ENCODE measurements at places on chromosomes 7 and 10.
A peak's percentile ranks its signal among the peaks of the same experiment; 100 is the strongest.

GRCh38 chr10:12633776-12634620, 284.7 kb downstream of the CAMK1D start:
- no peak for DNase-seq

DNA sequence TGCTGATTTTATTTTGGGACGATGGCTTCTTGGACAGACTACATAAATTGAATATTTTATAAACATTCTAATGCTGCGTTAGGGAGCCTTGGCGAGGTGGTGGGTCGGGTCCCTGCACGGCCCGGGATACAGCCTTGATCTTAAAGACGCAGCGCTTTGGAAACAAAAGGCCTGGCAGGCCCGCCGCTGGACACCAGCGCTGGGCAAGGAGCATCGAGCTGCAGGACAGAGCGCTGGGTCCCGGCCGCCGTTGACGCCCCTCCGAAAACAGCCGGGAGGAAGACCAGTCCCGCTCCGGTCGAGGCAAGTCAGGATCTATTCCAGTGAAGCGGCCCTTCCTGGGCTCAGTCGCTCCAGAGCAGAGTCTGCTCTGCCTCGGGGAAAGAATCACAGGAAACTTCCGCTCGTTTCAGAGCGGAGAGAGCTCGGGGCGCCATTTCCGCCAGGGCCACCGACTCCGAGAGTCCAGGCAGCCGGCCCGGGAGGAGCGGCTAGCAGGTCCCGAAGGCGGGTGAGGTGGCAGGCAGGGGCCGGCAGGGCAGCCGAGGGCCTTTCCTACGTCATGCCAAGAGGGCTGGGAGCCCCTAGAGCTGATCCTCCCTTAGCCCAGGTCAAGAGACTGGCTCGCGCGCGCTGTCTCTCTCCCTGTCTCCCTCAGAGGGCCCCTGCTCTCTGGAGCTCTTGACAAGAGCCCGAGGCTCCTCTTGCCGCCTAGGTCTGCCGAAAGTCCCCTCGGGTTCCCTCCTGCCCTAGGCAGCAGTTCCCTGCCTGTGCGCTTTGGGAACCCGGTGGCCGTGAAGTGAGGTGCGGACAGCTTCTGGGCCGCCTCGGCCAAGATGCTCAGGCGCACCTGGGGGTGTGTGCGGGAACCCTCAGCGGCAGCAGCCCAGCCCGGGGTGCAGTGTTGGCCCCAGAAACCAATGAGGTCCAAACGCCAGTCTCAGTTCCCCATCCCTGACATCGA, 1.4 kb upstream of the DRGX start:
- DNase-seq, result no peak

GRCh38 chr10:5282137-5282536, 82.6 kb upstream of the UCN3 start:
- no peak for DNase-seq

DNA sequence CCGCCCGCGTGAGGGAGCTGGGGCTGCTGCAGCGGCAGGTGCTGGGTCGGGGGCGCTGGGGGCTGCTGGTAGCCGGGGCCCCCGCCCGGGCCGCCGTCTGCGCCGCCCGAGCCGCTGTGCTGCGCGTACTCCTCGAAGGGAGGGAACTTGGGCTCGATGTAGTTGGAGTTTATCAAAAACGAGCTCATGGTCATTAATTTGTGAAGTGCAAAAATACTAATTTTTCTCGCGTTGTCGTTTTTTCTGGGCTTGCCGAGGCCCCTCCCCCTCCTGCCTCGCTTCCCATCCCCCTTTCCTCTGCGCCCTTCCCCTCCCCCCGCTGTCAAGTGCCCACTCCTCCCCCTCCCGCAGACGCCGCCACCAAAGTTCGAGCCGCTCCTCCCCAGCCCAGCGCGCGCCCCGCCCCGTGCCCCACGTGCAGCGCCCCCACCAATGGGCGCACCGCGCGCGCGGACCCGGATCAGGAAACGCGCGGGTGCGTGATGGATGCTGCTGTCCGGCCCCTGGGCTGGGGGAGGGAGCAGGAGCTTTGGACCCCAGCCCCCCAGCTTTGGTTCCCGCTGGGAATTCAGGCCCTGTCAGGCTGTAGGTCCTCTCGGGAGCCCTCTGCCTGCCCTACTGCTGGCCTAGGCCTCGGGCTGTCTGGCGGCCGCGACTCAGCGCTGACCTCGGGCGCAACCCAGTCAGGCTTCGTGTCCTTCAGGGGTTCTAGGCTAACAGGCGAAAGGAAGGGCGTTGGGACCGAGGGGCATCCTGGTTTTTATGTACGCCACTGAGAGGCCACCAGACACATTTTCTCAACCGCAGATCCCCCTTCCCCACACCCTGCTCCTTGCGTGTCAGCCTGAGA, at the start of gene HOXA4:
Gene HOXA4 (minus strand): TSS at position 218 of the 850 bp plus-strand sequence. CDS start 24 bp downstream, at position 194.
- DNase-seq, result peak; percentile 64

DNA sequence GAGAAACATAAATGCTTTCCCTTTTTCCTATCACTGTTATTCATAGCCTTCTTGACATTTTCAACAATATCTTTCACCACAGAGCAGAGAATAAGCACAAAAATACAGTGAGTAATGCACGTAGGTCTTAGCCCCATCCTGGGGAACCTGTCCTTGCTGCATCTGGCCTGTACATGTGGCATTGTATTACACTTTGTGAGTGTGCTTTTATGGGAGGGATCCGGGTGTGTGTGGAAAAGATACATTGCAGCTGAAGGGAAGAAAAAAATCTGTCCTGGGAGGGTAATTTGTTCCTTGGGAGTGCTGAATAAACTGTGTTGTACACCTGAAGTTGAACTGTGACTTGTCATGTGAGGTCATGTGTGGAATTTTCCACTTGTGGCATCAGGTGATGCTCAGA, 422.7 kb upstream of the LRGUK start:
- no peak for DNase-seq

- DNase-seq, result no peak
Observed at GRCh38 chr10:117656385-117657367, 114.1 kb downstream of the EMX2 start.

DNA sequence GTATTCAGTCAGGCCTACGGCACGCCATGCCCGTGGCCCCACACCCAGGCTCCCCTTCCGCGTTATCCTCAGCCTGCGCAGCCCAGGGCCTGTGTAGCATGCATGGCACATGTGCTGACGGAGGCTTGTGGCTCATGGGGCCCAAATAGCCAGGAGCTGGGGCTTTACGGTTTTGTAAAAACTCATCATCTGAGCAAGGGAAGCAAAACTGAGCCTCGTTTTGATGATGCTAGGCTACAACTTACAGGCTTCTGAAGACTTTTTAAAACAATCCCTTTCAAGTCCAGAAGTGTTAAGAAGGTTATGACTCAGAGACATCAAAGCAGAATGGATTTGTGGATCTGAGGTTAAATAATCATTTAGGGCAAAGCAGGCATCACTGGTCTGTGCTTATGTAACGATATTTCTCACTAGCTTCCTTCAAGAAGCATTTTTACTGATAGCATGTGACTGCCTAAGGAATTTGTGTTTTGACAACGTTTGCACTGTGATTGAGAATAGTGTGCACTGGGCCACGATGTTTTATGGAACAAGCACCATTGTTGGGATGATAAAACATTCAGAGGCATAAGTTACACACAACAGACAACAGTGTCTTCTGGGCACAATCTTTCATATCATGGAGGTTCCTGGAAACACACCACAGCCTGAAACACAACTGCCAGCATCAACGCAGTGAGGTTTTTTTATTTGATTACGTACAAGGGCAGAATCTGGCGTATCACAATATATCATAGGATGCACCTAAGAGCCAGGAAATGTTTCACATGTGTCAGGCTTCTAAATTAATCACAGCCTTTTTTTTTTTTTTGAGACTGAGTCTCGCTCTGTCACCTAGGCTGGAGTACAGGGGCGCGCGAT, 274.3 kb downstream of the CCDC3 start:
- no peak for DNase-seq

DNA sequence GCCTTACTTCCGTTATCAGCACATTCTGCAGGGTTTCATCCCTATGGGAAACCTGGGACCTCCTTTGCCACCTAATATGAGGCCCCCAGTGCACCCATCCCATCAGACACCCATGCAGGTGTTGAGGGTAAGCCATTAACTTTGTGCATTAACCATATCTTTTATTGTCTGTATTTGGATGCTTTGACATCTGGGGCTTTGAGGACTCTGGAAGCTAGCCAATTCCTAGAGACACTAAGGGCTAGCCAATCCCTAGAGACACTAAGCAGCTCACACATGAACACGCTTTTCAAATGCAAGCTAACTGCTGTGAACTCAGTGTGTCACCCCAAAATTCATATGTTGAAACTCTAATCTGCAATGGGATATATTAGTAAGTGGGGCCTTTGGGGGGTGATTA, 272.5 kb upstream of the COBL start:
- no peak for DNase-seq

GRCh38 chr10:116849248-116850057, at the start of gene ENO4:
TSS of gene ENO4 (plus strand) at chr10:116849499. CDS start at chr10:116849567, 68 bp downstream.
- DNase-seq, result peak; percentile 3

DNA sequence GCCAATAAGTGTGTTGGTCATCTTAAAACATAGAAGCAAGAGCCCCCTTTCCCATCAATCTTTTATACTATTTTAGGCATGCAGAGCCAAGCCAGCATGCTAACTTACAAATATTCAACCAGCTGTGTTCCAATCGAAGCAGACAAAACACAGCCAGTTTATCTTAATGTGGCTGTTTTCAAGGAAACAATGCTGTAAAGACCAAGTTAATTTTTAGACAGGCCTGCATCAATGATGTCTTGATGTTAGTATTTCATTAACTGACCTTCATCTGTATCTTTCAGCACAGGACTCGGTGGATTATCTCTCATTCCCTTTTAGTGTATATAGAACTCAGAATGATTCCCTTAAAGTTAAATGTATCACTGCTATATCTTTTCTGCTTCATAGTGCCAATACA, 262.0 kb upstream of the ZWINT start:
- no peak for DNase-seq

GRCh38 chr7:44983742-44984477, 5.1 kb upstream of the MYO1G start:
- DNase-seq, result no peak

- no peak for DNase-seq
Observed at GRCh38 chr10:33337326-33337957, 3.0 kb upstream of the NRP1 start.

GRCh38 chr7:45898222-45898621, 9.9 kb downstream of the IGFBP1 start:
- no peak for DNase-seq

GRCh38 chr7:56083150-56083785, 9.5 kb downstream of the PHKG1 start:
- no peak for DNase-seq

DNA sequence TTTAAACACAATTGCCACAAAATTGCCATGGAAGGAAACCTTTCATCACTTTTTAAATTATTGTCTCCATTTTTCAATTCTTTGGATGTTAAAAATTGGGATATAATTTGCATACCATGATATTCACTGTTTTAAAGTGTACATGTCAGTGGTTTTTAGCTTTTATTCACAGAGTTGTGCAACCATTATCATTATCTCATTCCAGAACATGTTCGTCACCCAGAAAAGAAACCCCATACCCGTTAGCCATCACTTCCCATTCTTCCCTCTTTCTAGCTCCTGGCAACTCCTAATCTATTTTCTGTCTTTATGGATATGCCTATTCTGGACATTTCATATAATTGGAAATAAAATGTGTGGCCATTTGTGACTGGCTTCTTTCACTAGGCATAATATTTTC, 260.3 kb upstream of the FERD3L start:
- DNase-seq, result no peak

DNA sequence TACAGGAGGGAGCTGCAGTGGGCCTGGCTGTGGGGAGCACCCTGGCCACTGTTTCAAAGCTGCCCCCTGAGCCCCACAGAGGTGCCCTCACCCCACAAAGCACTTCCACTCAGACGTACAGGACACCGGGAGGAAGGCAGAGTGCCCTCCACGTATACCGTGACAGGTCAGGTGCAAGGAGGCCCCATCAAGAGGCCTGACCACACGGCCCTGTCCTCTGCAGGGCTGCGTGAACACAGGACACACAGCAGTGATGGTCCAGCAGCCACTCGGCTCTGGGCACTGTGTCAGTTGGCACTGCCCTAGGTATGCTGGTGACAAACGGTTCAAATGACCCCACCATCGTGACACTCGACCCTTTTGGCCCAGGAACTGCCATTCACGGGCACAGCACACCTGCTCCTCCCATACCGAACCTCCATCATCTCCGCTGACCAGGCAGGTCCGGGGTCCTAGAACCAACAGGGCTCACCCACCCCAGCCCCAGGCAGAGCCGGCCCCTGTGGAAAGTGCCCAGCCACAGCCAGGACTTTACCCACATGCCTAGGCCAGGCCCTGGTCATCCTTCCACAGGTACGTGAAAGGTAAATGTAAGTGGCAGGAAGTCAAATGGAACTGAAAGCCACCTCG, 560.9 kb downstream of the PTPRN2 start:
- no peak for DNase-seq

DNA sequence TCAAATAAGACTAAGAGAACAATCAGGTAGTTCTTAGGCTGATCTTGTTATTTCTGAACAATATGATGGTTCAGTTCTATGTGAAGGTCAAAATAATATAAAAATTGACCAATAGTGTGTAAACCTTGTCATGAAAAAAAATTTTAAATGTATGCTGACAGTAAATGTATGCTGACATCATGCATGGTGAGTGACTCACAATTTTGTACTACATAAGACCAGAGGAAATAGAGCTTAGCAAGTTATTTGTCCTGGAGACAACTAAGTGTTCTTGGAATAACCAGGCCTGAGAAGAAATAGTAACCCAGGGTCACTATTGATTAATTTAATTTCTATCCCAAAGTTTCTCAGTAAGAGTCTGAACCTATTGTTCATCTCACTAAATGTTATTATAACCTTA, 182.2 kb upstream of the PCDH15 start:
- no peak for DNase-seq

GRCh38 chr7:102456327-102456726, 8.3 kb downstream of the ALKBH4 start:
- no peak for DNase-seq

DNA sequence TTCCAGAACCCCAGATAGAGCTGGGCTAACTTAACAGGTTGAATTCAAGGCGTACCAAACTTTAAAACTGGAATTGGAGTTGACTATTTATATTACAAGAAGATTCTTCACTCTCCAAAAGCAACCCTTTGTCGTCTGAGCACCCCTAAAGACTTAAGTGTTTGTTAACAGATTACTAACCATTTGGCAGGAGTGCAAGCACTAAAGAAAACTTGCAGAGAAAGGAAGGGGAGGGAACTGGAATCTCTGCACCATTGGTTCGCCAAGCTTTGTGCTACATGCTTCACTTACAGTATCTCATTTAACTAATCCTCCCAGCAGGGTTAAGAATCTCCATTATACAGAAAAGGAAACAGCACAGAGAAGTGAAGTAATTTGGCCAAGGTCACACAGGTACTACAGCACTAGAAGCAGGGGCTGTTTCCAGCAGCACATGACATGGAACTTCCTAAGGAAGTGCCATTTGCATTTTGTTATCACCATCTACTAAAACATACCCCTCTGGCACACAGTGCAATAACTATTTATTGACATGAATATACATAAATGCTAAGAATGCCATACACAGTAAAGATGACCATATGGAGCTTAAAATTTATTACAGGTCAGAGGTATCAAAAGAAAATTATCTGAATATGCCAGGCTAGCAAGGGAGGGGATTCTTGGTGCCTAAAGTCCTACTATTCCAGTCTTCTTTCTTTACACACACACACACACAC, 201.2 kb downstream of the KCNMA1 start:
- no peak for DNase-seq

Data from activated T-helper 9 cell treated with anti-CD3 and anti-CD28 coated beads, Interleukin-2, amount 50 U/mL, for 16 hours (primary cell).